ENCODE measurements at places on chromosomes 16 and 17. TPM values are rescaled to one million over a fixed set of nuclear protein-coding genes. Genes with fewer than 3 reads are reported as not detected.

GRCh38 chr17:50218771-50219315, 17.4 kb upstream of the COL1A1 start:
- H3K4me1 ChIP-seq = no peaks in the 10 kb centered on the region
- no peaks in the 10 kb centered on the region for H3K36me3 ChIP-seq
- no peaks in the 10 kb centered on the region for H3K27me3 ChIP-seq
- H3K27ac ChIP-seq = no peak overlapping the region

DNA sequence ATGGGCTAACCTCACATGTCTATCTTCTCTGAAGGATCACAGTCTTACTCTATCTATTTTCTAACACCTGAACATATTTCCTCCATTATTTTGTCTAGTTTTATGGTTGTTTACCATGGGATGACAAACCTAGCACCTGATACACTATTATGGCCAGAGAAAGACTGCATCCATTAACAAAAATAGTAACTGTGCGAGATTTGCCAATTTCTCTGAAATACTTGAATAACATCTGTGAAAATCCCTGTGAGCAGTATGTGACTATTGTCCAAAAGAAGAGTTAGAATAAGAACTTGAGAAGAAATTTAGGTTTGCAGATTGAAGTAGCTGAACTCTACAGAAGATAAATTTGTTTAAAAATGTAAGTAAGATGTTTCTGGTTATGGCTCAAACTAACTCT, 142.0 kb upstream of the CDH11 start:
- H3K36me3 ChIP-seq = no peaks in the 10 kb centered on the region
- H3K27me3 ChIP-seq = no peaks in the 10 kb centered on the region
- H3K27ac ChIP-seq = no peak overlapping the region

DNA sequence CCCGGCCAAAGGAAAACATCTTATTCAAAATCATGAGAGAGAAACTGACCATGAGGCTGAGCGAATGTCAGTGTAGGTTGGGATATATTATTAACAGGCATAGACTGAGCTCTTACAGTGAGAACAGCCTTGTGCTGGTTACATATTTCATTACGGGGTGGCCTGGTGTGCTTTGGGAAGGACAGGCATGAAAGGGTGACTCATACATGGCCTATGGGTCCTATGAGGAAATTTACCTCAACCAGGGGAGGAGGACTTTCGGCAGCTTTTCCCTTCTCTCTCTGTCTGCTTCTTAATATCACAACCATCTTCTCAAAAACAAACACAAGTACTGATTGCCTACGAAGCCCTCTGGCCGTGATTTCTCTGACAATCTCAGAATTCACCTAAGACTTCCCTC, 579.1 kb downstream of the CDH13 start:
- no peak overlapping the region for H3K27ac ChIP-seq
- DNase-seq = no peak
- H3K27me3 ChIP-seq = no peaks in the 10 kb centered on the region
- H3K36me3 ChIP-seq = no peaks in the 10 kb centered on the region

GRCh38 chr17:81285179-81285878, 9.8 kb downstream of the SLC38A10 start:
- peak overlapping the region; percentile 69 for H3K27ac ChIP-seq
- H3K4me1 ChIP-seq = peaks cover 33% of the 10 kb centered on the region
- H3K27me3 ChIP-seq = no peaks in the 10 kb centered on the region

GRCh38 chr16:58176608-58177352, 21.1 kb downstream of the CSNK2A2 start:
- peaks cover 36% of the 10 kb centered on the region for H3K36me3 ChIP-seq
- DNase-seq = peak; percentile 77
- peak overlapping the region; percentile 39 for H3K4me3 ChIP-seq
- H3K27me3 ChIP-seq = no peaks in the 10 kb centered on the region
- no peak overlapping the region for H3K27ac ChIP-seq

Gene TEX14
- total RNA-seq = 1.8 TPM

- DNase-seq = no peak
- H3K4me3 ChIP-seq = no peak overlapping the region
- peaks cover 18% of the 10 kb centered on the region for H3K4me1 ChIP-seq
- no peaks in the 10 kb centered on the region for H3K36me3 ChIP-seq
- H3K27me3 ChIP-seq = no peaks in the 10 kb centered on the region
- H3K27ac ChIP-seq = no peak overlapping the region
Measured at GRCh38 chr17:81033535-81034167, 1.3 kb upstream of the BAIAP2 start.

- no peak overlapping the region for H3K4me3 ChIP-seq
- H3K36me3 ChIP-seq = no peaks in the 10 kb centered on the region
- no peak overlapping the region for H3K27ac ChIP-seq
- H3K4me1 ChIP-seq = no peaks in the 10 kb centered on the region
- DNase-seq = no peak
Measured at GRCh38 chr16:49542946-49543630, 169.5 kb downstream of the C16orf78 start.

Gene COX6A2
- not detected for total RNA-seq

Gene RNF167
- 105 TPM for total RNA-seq

- no peak for DNase-seq
- no peak within 1 kb of the TSS for H3K4me3 ChIP-seq
- no peaks in the 10 kb centered on the region for H3K27me3 ChIP-seq
- H3K36me3 ChIP-seq = no peaks in the 10 kb centered on the region
- H3K4me1 ChIP-seq = no peaks in the 10 kb centered on the region
Measured at GRCh38 chr17:29042679-29043538, at the start of gene PIPOX. Gene PIPOX (plus strand): TSS chr17:29043141. CDS start chr17:29043226, 85 bp downstream.

Gene CHRNE
- 3.8 TPM for total RNA-seq

Gene VPS35L
- 34.2 TPM for total RNA-seq

- no peak for DNase-seq
- H3K4me1 ChIP-seq = no peaks in the 10 kb centered on the region
- no peak overlapping the region for H3K4me3 ChIP-seq
- H3K36me3 ChIP-seq = no peaks in the 10 kb centered on the region
- H3K27ac ChIP-seq = no peak overlapping the region
- H3K27me3 ChIP-seq = no peaks in the 10 kb centered on the region
Measured at GRCh38 chr16:81198635-81199034, 39.9 kb upstream of the BCO1 start.

Gene DPEP1
- not detected for total RNA-seq

Gene CCL4
- 0.59 TPM for total RNA-seq

- no peak overlapping the region for H3K4me3 ChIP-seq
- no peak overlapping the region for H3K27ac ChIP-seq
- H3K27me3 ChIP-seq = no peaks in the 10 kb centered on the region
- no peaks in the 10 kb centered on the region for H3K4me1 ChIP-seq
- H3K36me3 ChIP-seq = no peaks in the 10 kb centered on the region
Measured at GRCh38 chr17:80517641-80518040, 27.0 kb upstream of the RPTOR start.

Gene ADORA2B
- total RNA-seq = not detected

Gene PHF23
- total RNA-seq = 16.0 TPM

Gene NPB
- not detected for total RNA-seq

GRCh38 chr17:59914274-59914854, 21.4 kb downstream of the RPS6KB1 start:
- no peak overlapping the region for H3K27ac ChIP-seq
- H3K4me1 ChIP-seq = no peaks in the 10 kb centered on the region
- no peaks in the 10 kb centered on the region for H3K27me3 ChIP-seq
- H3K36me3 ChIP-seq = peaks cover 70% of the 10 kb centered on the region
- peak; percentile 65 for DNase-seq
- no peak overlapping the region for H3K4me3 ChIP-seq

DNA sequence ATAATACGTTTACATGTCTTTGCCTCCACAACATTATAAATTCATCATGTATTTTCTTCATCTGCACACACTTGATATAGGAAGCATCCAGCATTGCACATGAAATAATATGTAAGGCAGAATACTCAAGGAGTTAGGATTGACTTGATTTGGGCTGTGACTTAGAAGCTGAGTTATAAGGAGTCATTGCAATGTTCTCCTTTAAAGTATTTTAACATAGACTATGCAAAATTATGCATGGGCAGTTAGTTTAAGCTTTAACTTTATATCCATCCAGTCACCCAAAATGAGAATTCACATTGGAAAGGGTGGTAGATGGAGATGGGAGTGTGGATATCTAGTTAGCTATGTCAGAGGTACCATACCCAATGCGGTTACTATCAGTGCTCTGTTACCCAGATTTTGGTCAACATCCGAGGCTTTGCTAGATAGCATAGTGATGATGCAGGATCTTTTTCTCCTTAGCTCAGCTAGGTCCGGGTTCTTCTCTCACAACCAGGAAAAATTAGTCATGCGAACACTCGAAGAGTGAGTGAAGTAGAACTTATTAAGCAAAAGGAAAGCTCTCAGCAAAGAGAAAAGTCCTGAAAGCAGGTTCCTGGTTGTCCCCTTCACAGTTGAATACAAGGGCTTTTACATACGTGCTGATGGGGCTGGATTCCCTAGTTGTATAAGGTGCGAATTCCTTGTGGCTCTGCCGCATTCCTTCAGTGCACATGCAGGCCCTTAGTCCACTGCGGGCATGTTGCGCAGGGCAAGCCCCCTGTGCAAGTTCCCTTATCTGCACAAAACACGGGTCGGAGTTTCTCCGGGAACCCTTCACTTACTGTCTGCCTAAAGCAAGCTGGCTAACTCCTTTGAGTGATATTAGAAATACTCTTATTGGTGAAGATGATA, 73.1 kb upstream of the FAM20A start:
- H3K27me3 ChIP-seq = peaks cover 4% of the 10 kb centered on the region

DNA sequence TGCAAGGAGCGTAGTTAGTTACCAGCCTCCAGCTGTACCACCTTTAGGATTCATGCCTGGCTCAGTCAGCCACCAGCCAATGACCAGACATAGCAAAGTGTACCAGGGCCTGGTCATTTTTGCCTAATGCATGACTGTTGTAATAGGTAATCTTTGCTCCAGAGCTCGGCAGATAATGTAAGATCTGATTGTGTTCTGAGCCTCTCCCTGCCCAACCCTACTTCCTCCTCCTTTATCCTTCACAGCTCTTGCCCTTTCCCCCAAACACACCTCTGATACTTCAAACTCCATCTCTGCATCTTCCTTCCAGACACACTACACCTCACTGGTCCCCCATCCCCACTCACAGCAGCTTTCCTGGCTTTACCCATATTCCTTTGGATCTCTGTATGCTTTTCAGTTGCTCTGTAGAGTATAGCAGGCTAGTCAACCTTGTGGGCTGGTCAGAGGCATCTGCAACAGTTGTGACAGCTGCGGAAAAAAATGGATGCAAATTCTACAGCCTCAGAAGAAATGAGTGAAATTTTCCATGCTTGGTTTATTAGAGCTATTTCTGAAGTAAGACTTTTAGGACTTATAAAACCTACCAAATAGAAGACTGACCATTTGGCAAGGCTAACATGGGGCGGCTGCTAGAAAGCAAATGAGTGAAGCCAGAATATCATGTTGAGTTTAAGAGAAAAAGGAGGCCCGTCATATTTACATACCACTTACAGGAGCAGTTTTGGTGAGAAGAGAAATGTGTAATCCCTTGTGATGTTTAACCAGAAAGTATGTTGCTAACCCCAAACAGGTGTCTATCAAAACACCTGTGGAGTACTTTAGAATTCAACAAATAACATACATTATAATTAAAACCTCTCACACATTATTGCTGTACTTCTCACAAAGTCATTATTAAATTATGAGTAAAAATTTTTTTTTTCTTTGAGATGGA, 19.9 kb upstream of the C16orf87 start:
- H3K27me3 ChIP-seq = no peaks in the 10 kb centered on the region
- no peak overlapping the region for H3K27ac ChIP-seq
- H3K4me3 ChIP-seq = no peak overlapping the region
- no peaks in the 10 kb centered on the region for H3K4me1 ChIP-seq
- H3K36me3 ChIP-seq = no peaks in the 10 kb centered on the region

Gene VTN
- total RNA-seq = not detected

Gene PRSS22
- not detected for total RNA-seq

Gene HSPB9
- total RNA-seq = not detected
